Activated CD4-positive, alpha-beta T cell treated with anti-CD3 and anti-CD28 coated beads for 48 hours (primary cell): ENCODE measurements at places on chromosomes 7 and 10.
A peak's percentile ranks its signal among the peaks of the same experiment; 100 is the strongest.

DNA sequence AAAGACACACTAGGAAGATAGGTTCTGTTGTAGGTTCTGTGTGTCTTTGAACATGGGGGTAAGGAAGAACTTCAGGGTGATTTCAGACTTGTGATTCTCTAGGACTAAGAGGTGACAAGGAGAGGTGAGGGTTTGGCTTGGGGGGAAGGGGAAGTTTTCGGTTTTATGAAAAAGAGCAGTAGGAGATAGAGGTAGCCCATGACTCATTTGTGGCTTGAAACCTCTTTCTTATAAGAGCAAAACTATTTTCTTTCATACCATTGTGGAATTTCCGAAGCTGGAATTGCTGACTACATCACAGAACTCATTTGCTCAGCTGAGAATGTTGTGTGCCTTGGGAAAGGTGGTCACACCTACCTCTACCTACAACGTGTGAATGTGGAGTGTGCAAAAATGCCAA is 39.6 kb upstream of the IKZF1 start:
- peak; percentile 58 for DNase-seq

GRCh38 chr10:119496273-119496672 is 46.2 kb downstream of the RGS10 start:
- DNase-seq: peak; percentile 83

DNA sequence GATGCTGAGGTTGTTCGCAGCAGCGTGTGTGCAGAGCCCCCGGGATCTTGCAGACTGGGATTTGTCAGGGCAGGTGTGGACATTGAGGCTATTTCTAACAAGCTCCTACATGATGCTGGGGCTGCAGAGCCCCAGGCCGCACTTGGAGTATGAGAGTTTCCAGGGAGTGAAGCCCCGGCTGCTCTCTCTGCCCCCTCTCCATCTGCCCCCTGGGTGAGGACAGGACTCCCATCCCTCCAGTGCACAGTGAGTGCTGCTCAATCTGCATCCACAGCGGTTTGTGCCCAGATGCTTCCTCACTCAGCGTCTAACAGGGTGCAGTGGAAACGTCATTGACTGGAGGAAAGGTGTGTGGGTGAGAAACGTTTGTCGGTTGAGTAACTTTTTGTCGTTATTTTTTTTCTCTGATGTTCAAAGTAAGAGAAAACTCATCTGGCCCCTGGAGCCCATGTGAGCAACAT is 25.3 kb downstream of the IL2RA start:
- no peak for DNase-seq

DNA sequence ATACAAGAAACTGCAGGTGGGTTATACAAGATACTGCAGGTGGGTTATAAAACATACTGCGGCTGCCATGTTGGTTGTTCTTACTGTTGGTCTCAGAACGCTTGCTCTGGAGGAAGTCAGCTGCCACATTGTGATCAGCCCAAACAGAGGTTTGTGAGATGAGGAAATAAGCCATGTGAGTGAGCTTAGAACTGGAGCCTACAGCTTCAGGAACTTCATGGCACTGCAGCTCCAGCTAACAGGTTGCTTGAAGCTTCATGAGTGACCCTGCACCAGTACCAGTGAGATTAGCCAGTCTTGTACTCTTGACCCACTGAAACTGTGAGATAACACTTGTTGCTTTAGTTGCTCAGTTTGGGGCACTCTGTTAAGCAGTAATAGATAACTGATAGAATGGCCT is 74.5 kb upstream of the PRKCQ start:
- DNase-seq: no peak

- no peak for DNase-seq
Measured at GRCh38 chr7:78429878-78430277, 631.3 kb downstream of the PHTF2 start.

GRCh38 chr10:42971251-42971599 is 105.6 kb upstream of the RET start:
- no peak for DNase-seq

DNA sequence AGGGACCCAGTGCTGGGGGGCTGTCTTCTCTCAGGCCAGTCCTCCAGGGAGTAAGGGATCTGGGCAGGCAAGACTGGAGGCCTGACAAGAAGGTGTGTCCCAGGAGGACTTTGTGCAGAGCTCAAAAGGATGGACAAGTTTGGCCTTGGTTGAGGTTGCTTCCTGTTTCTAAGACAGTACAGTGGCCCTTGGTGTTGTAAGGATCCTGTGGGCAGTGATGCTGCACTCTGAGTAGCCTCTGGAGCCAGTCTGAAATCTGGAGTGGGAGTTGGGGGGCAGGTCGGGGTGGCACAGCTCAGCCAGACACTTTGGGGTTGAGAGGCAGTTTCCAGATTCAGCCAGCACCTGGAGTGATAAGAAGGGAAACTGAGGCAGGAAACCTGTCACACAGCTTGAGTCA is 139.2 kb upstream of the ZMIZ1 start:
- DNase-seq: no peak

- peak; percentile 53 for DNase-seq
Measured at GRCh38 chr7:140403878-140404564, at the start of gene RAB19. Gene RAB19, plus strand, starts transcription at chr7:140404058. Its CDS starts 3,589 bp downstream, at chr7:140407647.

GRCh38 chr10:75229971-75230370 is 5.8 kb downstream of the COMTD1 start:
- DNase-seq: no peak

GRCh38 chr7:142835487-142835886 is 19.4 kb upstream of the EPHB6 start:
- DNase-seq: no peak

DNA sequence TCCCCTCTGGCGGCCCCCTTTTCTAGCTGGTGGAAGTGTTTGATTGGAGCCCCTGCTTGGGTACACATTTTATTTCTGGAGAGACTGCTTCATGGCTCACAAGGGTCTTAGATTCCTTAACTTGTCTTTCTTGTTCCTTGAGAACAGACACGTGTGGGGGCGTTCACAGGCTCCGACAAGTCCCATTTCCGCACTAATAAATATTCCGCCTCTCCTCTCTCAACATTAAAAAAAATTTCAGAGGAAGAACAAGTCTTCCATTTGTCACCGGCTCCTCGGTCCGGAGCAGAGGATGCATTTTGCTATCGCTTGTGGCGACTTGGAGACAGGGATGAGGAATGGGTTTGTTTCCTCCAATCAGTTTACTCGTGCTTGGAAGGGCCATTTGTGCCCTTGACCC is 134.0 kb upstream of the PODXL start:
- DNase-seq: no peak

- no peak for DNase-seq
Measured at GRCh38 chr10:117134056-117134305, 4.1 kb downstream of the VAX1 start.

DNA sequence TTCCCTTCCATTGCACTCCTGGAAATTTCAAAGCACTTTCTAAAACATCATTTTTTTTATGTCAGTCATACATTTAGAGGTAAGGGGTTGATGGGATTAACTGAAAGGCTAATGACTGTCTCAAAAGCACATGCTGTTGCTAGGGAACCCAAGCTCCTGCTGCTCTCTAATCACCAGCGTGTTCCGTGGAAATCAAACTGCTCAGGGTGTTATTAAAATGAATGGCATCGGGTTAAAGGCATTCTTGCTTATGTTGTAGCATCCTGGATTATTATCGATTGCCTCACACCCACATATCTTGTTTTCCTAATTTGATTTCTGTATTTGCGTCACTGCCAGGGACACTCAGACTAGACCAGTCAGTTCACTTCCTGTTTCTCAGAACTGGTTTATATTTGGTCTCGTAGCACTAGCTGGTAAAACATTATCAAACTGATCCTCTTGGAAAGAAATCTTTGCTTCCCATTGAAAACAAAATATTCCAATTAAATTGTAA is 216.5 kb upstream of the MKLN1 start:
- no peak for DNase-seq

DNA sequence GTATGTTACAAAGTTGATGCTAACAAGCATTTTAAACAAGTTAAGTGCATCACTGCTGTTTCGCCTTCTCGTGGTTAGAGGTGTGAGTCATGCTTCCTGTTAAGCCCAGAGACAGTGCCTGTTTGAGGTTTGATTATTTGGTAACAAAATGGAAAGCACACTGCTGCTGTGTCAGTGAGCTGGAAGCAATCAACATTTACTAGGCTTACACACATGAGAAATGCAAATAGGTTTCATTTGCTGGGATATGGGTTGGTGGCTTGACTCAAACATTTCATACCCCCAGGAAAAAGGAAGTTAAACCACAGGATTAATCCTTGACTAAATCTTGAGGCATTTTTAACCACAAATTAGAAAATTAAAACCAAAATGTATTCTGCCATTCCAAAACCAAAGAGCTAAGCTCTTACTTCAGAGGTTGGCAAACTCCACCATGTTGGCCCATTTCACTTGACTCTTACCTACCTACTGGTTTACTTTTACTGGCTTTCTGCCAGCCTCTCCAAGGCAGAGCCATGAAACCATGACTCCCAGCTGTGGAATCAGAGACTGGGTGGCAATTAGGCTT is 139.2 kb downstream of the ETV1 start:
- peak; percentile 36 for DNase-seq

- no peak for DNase-seq
Measured at GRCh38 chr7:88361357-88361756, 54.7 kb upstream of the STEAP4 start.

DNA sequence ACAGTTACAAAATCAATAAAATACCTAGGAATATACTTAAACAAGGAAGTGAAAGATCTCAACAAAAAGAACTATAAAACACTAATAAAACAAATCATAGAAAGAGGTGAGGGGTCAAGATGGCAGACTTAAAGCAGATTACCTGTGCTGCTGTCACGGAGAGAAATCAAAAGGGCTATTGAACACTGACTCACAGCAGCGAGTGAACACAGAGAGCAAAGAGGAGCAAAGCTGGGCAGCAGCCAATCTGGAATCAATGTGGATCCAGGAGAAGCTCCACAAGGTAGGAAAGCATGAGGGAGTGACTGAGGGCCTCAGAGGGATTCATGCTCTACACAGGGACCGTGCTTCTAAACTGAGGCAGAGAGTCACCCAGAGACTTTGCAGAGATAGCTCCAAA is 562.0 kb upstream of the SEMA3D start:
- no peak for DNase-seq

DNA sequence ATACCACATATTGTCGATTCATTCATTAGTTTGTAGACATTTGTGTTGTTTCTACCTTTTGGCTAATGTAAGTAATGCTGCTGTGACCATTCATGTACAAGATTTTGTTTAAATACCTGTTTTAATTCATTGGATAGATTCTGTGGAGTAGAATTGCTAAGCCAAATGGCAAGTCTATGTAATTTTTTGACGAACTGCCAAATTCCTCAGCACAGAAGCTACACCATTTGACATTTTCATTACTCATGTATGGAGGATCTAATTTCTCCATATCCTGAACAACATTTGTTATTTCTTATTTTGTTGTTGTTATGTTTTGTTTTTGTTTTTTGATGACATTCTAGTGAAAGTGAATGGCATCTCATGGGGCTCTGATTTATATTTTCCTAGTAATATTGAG is 1351.3 kb upstream of the SORCS1 start:
- no peak for DNase-seq

DNA sequence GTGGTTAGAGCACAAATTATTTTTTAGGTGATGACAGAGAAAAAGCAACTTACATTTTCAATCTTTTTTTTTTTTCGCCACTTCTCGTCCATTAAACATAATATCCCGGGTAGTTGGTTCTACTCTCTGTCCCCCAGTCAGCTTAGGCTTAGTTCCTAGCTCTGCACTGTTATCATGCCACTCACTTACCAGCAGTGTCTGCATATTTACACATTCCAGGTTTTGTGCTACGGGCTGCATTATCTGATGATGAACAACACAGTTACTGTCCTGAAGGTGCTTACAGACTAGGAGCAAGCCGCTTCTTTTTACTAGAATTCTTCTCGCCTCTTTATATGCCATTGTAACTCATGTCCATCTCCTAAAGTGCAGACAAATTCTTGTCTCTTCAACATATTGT is 121.8 kb upstream of the NPVF start:
- DNase-seq: no peak

GRCh38 chr10:48725708-48726107 is 41.0 kb downstream of the WDFY4 start:
- no peak for DNase-seq

- DNase-seq: no peak
Measured at GRCh38 chr7:107080099-107080505, 35.6 kb downstream of the PRKAR2B start.

GRCh38 chr7:68014031-68014736 is 1017.6 kb downstream of the TYW1 start:
- DNase-seq: no peak

GRCh38 chr10:91709394-91709798 is 76.5 kb upstream of the PPP1R3C start:
- DNase-seq: no peak

DNA sequence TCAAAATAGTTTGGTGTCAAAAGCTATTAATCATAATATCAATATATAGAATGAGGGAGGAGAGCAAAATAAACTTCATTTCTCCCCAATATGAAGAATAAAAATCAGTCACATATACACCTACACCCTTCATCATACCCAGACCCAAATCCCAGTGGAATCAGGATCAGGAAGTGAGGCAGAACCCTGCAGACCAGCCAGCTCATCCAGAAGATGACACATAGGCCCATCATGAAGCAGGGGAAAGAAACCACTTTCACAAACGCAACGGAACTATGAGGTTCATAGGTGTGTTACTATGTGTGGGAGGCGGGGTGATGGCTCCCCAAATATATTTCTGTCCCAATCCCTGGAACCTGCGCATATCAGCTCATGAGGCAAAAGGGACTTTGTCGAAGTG is 89.0 kb downstream of the RSU1 start:
- DNase-seq: no peak
